ENCODE measurements at places on chromosomes 7 and 10.

- no peak for DNase-seq
These were observed 77.4 kb upstream of the HPS1 start for GRCh38 chr10:98524124-98524523.

DNA sequence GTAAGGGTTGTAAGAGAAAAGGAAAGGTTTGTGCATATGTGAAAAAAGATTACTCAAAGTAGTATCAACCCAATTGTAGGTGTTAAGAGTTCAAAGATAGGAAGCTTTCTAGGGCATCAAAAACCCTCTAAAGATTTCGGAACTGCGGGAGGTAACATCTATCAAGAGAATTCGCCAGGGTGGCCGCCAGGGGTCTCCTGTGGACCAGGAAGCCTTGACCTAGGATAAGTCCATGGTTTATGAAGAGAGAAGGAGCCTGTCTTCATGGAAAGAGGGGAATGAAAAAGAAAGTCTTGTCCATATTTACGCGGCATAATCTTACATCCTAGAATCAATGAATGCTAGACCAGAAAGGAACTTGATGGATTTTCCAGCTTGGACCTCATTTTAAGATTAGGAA is 140.7 kb upstream of the CALCR start:
- DNase-seq = peak; percentile 51

GRCh38 chr7:102287981-102288278 is 1.3 kb downstream of the SH2B2 start:
- no peak for DNase-seq

GRCh38 chr7:1659696-1660095 is 10.4 kb upstream of the ELFN1 start:
- no peak for DNase-seq

- DNase-seq = no peak
These were observed 31.0 kb upstream of the MKI67 start for GRCh38 chr10:128156999-128157755.

- DNase-seq = no peak
These were observed 227.2 kb upstream of the KLF14 start for GRCh38 chr7:130961128-130961601.

- DNase-seq = no peak
These were observed 82.9 kb downstream of the HYCC1 start for GRCh38 chr7:22931011-22931410.

GRCh38 chr7:139682136-139683013 is 95.4 kb downstream of the HIPK2 start:
- no peak for DNase-seq

DNA sequence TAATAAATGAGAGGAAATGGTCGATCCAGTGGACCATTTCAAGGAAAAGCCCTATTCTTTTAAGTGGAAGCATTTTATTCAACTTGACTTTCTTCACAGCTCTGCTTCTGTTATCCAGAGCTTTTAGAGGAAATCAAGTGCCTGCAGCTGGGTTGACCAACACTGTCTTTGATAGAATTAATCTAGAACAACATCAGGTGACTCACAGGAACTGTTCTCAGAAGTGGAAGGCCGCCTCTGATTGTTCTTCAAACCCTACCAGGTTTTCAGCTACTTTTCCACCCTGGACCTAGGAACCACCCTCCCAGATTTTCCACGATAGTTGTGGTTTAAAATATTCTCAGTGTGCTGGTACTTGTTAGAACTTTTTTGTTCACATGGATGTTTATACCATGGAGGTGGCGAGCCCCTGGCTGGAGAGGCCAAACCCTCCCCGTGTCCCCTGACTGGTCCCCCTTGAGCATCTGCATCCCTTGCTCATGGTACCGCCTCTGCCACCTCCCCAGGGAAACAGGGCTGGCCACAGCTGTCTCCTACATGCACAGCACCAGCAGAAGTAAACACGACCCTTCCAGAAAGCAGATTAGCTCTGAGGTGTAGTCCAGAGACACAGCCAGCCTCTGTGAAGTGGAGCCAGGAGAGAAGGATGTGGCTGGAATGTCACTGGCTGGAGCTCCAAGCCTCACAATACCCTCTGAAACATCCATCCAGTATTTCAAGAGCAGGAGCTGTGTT is 293.3 kb downstream of the USP6NL start:
- no peak for DNase-seq
